ENCODE measurements at places on chromosomes 13 and 19. TPM values are rescaled to one million over a fixed set of nuclear protein-coding genes. Genes with fewer than 3 reads are reported as not detected.

The LGALS14 gene
- not detected for total RNA-seq

The GNA15 gene
- not detected for total RNA-seq

The TMEM91 gene
- 3.7 TPM for total RNA-seq

The C3 gene
- total RNA-seq, result 50.4 TPM

The ZNF383 gene
- total RNA-seq, result 7.6 TPM

The SYNGR4 gene
- total RNA-seq, result 6.0 TPM

Measured in A549 treated with GW870086 at 1 μM for 4 hours (cell line).